Fibroblast of skin of abdomen (primary cell): ENCODE measurements at places on chromosomes 5 and 9.
A peak's percentile ranks its signal among the peaks of the same experiment; 100 is the strongest.

DNA sequence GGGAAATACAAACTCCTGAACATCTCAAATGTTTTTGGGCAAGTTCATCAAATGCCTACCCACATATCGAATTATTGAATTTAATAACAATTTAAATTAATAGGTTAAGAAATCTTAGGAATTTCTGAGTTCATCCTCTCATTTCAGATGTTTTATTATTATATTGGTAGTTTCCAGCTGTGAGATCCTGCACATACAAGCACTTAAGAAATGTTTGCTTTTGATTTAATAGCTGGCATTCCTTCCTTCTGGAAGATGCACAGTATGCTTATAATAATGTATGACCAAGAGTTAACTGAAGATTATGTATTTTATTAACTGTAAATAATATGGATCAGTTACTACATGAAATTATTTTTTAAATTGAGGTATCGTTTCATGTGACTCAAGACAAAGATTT lies 13.9 kb downstream of the TNPO1 start:
- no peak for DNase-seq

DNA sequence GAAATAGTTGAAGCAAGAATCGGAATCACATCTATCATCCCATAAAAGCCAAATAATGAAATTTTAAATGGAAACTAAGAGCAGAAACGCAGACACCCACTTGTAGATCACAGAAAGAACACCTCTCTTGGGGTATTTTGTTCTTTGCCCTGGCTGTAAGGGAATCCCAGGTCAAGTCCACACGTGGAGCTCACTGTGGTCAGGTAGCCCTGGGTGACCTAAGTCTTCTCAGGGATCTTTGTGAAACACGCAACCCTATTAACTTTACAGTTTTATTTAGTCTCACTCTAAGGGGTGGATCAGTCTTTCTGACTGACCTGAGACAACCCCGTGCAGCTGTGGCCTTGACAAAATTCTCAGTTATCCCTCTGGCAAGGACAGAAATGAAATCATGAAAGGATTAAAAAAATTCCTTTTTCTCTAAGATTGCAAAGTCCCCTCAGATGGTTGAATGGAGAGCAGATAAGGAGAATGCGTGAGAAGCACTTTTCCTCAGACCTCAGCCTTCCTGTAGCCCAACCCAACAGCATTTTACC lies 111.6 kb downstream of the NREP start:
- no peak for DNase-seq

- no peak for DNase-seq
Observed at GRCh38 chr9:130124085-130124860, 47.9 kb upstream of the NCS1 start.

DNA sequence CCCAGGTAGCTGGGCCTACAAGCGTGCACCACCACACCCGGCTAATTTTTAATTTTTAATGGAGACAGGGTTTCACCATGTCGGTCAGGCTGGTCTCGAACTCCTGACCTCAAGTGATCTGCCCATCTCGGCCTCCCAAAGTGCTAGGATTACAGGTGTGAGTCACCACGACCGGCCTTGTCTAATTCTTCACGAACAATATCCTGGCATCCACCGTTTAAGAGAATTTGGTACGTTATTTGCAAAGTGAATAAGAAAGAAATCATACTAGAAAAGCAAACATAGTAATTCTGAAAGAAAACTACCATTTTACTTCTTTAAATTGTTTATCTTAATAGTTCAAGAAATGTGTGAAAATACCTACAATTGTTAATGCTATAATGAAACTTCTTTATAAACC lies 42.9 kb upstream of the TRIO start:
- no peak for DNase-seq

- peak; percentile 74 for DNase-seq
Observed at GRCh38 chr9:113602126-113603047, 138.9 kb downstream of the RGS3 start.

GRCh38 chr9:70413464-70413798 lies 1.0 kb downstream of the KLF9 start:
- peak; percentile 75 for DNase-seq

- DNase-seq: no peak
Observed at GRCh38 chr5:122421374-122422079, 109.5 kb downstream of the SNCAIP start.

DNA sequence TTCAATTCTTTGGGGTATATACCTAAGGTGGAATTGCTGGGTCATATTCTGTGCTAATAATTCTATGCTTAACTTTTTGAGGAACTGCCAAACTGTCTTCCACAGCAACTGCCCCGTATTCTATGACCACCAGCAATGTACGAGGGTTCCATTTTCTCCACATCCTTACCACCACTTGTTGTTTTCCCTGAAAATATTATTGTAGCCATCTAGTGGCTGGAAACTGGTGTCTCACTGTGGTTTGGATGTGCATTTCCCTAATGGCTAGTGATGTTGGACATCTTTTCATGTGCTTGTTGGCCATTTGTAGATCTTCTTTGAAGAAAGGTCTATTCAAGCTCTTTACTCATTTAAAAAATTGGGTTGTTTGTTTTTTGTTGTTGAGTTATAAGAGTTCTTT lies 30.7 kb downstream of the MSX2 start:
- peak; percentile 18 for DNase-seq

DNA sequence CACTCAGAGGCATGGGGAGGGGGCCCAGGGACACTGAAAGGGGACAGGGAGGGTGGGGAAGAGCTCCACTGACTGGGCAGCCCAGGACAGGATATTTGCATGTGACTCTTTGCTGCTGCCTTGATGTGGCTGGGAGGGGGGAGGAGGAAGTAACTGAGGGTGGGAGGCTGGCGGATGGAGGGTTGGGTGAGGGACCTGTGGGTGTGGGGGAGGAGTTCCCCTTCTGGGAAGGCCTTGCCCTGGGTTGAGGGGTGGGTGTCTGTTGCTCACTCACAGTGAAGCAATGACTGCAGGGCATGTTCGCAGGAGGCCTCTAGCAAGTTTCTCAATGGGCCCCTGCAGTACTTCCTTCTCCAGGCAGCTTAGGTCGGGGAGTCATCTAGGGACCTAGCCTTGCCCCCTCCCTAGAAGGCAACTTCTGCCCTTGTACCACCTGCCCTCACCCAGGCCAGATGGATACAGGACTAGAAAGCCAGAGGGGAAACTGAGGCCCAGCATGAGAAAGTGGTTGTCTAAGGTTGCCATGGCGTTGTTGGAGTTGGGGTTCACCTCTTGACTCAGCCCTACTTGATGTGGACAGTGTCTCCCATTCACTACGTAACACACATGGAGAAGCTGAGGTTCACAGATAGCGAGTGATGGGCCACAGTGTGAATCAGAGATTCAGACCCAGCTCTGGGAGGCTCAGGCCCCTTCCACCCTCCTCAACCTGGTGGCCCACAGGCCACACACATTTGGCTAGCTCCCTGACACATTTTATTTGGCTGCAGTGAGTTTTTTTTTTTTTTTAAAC lies 3.0 kb downstream of the GRK6 start:
- DNase-seq: no peak

DNA sequence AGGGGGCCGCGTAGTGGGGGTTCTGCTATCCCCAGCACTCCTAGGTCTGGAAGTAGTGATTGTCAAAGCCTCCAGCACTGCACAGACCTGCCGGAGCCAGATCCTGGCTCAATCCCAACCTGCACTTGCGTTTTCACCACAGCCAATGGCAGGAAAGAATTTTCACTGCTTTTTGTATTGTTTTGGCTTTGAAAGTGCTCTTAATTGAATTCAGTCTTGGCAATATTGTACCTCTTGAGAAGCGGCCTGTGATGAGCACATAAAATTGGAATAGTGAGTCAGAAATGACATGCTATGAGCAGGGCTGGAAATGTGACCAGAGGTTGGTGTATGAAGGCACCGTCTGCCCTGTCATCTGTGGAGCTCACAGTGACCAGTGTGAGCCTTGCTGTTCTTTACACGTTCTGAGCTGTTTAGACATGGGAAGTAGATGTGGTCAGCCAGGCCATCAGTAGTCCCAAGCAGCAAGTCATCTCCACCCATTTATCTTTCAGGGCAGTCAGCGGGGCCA lies 41.5 kb downstream of the SECISBP2 start:
- no peak for DNase-seq

- no peak for DNase-seq
Observed at GRCh38 chr5:6767481-6768063, 54.3 kb downstream of the TENT4A start.

DNA sequence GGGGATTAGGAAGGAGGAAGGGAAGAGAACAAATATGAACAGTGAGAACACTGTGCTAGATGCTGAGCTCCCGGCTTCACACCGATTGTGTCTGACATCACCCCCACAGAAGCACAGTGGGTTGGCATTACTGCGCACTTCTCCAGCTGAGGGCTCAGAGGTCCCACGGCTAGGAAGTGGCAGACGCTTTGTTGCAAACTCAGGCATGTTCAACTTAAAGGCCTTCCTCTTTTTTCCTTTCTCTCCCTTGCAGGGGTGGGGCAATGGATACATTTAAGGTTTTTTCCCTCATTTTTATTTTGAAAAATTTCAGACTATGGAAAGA lies 15.5 kb upstream of the SHB start:
- DNase-seq: no peak

DNA sequence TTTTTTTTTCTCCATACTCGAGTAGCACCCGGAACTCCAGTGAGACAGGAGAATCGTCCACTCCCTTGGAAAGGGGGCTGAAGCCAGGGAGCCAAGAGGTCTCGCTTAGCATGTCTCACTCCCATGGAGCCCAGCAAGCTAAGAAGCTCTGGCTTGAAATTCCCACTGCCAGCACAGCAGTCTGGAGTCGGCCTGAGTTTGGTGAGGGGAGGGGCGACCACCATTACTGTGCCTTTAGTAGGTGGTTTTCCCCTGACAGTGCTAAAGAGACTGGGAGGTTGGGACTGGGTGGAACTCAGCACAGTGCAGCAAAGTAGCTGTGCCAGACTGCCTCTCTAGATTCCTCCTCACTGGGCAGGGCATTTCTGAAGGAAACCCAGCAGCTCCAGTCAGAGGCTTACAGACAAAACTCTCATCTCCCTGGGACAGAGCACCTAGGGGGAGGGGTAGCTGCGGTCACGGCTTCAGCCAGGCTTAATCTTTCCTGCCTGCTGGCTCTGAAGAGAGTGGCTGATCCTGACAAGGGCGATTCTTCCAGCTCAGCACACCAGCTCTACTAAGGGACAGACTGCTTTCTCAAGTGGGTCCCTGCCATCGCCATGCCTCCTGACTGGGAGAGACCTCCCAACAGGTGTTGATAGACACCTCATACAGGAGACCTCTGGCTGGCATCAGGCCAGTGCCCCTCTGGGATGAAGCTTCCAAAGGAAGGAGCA lies 414.5 kb upstream of the ZNF608 start:
- no peak for DNase-seq

DNA sequence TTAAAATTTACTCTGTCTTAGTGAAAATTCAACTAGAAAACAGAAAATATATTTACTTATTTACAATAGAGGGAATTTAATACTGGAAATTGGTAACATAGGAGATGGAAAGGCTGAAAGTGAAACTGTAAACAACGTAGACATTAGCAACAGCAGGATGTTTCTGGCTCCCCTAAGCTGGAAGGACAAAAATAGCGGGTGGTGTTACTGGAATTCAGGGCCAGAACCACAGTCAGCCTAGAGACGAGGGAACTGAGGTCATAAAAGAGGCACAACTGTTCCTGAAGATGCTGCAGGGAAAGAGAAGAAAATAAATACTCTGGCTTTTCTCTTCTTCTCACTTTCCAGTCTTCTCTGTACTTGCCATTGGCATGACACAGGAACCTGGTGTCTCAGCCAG lies 80.4 kb upstream of the NIPBL start:
- no peak for DNase-seq

GRCh38 chr5:157956271-157956885 lies 97.4 kb upstream of the CLINT1 start:
- no peak for DNase-seq

DNA sequence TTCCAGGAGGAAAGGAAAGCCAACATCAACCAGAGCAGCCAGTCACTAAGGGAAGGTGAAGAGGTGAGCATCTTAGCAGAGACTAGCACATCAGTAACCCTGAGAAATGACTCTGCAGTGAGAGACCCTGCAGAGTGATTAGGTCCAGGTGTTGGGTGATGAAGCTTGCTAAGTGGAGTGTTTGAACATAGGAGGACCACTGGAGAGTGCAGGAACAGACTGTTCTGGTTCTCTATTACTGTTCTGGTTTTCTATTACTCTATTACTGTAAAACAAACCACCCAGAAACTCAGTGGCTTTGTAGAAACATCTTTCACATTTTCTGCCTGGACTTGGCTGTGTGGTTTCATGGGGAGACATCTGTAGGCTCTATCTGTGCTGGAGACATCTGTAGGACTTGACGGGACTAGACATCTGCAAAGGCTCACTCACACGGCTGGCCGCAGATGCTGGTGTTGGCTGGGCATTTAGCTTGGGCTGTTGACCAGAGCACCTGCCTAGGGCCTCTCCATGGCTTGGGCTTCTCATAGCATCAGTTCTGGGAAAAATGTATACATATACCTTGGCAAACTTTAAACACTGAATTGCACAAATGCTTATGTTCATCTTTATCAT lies 33.4 kb upstream of the SPATA31E1 start:
- DNase-seq: no peak

- DNase-seq: no peak
Observed at GRCh38 chr9:124429530-124429867, 14.3 kb upstream of the PSMB7 start.

- DNase-seq: no peak
Observed at GRCh38 chr5:160903551-160903950, 51.5 kb upstream of the ATP10B start.

GRCh38 chr9:27538647-27539046 lies 9.0 kb upstream of the MOB3B start:
- DNase-seq: no peak

DNA sequence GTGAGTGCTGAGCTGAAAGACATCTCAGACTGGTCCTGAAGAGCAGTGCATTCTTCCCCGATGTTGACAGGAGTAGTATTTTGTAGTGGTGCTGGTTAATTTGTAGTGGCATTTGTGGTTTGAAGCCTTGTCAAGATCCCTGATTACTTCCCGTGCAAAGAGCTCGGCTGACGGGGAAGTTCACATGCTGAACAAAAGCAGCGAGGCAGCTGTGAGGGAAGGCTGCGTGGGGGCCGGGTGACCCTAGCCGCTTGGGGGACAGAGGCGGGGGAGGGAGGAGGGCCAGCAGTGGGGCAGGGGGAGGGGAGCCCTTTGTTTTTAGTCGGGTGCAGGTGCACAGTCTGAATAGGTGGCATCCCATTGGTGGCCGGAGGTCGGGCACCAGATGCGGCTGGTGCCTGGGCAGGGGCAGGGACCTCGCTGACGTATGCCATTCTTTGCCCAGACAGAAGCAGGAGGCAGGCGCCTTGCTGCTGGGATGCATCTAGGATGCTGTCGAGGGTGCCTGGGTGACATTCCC lies 64.7 kb downstream of the CRB2 start:
- DNase-seq: no peak

- DNase-seq: no peak
Observed at GRCh38 chr5:137791799-137792198, 37.6 kb upstream of the HNRNPA0 start.

GRCh38 chr5:73280821-73281746 lies 108.1 kb downstream of the TMEM174 start:
- DNase-seq: peak; percentile 84

- no peak for DNase-seq
Observed at GRCh38 chr5:54537725-54538124, 20.2 kb downstream of the SNX18 start.

DNA sequence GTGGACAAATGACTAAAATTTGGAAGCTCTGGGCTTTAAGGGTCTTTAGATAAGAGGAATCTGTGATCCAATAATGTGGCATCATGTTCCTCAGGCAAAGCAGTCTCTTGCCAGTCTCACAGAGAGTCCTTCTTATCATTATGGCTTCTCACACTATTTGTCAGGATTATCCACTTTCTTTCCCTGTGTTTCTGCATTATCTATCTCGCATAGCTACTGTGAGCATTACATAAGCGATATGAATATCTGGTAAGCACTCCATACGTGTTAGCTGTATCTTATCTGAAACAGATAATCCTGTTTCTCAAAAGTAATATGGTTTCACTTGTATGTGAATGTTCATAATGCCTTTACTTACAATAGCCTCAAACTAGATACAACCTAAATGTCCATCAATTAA lies 9.6 kb downstream of the MCC start:
- no peak for DNase-seq
